AG08395 (cell line): ENCODE measurements at places on chromosomes 1 and 21.

DNA sequence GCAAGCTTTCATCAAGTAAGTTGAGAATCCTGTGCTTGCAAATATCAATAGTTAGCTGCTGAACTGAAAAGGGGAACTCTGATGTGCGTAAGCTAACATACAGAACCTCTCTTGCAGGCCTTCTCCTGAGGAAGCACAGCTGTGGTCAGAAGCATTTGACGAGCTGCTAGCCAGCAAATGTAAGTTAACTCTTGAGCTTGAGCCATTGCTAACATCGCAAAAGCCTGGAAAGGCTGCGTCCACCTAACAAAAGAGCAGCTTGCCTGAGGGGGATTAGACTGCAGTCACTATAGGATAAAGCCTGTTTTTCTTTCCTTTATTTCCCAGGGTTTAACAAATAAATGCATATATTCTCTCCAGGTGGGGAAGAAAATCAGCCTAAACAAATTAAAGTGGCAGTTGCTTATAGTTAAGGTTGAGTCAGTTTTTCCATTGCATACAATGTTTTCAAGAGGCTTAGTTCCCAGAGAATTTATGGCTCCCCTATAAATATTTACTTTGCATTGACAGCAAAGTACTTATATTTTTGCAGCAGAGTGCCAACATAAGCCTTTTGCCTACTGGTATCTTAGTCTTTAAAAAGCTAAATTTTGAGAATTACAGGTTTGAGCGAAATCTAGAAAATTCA is 1.5 kb downstream of the RGS2 start:
- DNase-seq = no peak

DNA sequence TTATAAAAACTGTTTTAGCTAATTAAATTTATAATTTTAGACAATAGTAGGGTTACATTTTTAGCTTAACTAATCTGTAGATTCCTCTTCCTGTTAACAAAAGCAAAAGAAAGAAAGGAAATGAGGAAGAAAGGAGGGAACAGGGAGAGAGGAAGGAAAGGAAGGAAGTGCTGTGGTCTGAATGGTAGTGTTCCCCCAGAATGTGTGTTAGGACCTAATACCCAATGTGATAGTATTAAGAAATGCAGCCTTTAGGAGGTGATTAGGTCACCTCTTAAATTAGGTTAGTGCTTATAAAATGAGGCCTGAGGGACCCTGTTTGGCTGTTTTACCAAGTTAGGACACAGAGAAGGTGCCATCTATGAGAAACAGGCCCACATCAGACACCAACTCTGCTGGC is 136.9 kb upstream of the SAMSN1 start:
- no peak for DNase-seq

- DNase-seq = no peak
Observed at GRCh38 chr1:169529068-169529642, 43.4 kb upstream of the SLC19A2 start.

DNA sequence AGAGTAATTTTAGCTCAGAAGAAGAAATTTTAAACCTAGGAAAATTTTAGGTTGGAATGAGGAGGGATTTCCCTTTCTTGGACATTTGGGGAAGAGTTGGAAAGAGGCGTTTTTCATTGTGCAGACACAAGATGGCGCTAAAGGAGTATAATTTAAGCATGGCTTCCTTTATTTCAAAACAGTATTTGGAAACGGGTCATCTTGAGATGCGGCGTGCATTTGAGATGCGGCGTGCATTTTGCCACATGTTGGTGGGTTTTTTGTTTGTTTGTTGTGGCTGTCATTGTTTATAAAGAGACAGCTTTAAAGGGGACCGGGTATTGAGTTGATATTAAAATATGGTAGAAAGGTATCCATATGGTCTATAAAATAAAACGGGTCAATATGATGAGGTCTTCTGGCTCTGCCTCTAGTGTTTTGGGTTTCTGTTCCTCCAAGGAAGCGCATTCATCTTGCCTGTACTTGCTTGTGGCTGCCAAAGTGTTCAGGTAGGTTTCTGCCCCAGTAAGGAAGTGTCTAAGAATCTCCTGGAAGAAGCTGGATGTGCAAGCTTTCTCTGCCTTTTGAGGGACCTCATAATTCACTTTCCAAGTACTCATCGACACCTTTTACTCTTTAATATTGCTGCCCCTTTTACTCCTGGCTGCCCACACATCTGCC is 210.3 kb downstream of the SLC35F3 start:
- DNase-seq = peak; percentile 49

- no peak for DNase-seq
Observed at GRCh38 chr21:31558189-31558961, 101.1 kb upstream of the SOD1 start.

DNA sequence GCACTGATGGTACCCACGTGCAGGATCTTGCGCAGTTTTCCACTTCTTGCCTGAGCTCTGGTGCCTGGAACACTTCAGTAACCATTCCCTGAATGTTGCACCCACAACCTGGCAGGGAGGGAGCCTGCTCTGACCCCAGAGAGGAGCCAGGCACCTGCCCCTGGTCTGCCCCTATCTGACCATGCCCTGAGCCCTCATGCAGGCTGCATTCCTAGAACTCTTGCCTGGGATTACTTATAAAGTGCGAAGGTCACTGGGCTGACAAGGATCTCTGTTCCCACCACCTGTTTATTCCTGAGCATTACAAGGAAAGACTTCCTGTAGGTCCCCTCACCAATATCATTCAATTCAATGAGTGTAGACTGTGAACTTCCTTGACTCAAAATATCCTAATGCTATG is 191.9 kb upstream of the FMN2 start:
- DNase-seq = no peak

DNA sequence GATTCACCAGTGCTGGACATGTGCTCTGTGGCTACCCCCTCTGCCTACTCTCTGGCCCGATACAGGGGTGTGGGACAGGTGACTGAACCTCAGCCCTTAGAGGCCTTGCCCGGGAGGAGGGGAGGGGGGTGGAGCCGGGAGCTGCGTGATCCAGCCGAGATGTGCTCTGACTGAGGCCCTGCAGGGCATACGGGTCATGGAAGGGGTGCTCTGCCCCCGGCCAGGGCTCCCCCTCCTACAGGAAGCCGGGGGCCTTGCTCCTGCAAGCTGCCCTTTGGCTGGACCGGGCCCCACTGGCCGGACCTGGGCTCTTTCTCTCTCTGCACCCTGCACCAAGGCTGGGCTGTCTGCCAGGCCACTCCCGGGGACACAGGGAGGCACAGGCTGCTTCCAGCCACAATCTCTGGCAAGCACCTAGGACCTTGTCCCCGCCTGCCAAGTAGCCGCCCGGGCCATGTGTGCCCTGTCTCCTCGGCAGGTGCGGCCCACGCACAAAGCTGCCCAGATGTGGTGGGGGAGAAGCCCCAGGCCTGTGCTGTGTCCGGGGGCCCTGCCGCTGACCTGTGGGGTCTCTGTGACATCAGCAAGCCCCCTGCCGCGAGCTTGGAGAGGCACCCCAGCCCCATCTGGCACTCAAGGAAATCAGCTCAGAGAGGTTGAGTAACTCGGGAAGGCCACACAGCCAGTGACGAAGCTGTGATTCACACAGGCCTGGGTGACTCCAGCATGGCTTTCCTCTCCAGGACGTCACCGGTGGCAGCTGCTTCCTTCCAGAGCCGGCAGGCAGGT is 1.5 kb downstream of the SCNN1D start:
- DNase-seq = peak; percentile 67

- no peak for DNase-seq
Observed at GRCh38 chr1:235913311-235913710, 46.6 kb upstream of the LYST start.

DNA sequence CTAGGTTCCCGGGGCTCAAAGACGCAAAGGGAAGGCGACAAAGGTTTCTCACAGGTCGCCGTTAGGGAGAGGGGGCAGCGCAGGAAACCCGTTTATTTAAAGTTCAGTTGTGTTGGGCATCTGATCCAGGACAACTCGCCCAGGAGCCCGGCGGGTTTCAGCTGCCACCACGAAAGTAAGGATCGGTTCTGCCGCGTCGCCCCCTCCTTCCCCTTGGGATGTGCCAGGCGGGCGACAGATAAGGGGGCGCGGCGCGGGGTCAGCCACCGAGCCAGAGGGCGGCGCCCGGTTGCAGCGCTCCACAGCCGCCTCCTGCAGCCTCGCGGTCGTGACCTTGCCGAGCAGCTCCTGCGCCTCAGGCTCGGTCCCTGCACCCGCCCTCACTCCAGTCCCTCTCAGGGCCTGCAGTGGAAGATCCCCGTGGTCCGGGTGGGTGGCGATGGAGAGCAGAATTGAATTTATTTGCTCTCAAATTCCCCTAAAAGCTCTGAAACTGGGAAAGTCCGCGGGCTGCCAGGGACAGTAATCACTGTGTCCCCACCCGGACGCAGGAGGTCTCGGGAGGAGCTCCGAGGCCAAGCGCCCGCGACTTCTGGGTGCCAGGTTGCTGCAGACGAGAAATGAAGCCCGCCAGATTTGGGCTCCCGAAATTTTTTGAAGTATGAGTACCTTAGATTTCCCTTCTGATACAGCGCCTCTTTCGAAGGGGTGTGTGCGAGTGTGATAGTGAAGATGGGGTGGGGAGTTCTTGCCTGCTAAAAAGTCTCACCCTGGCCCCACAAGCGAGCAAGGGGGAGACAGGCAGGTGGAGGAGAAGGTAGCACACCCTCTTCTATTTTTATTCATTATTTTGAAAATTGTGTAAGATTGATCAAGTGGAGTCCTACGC is 28.4 kb upstream of the NFIA start:
- DNase-seq = no peak

GRCh38 chr21:42463861-42464515 is 32.0 kb downstream of the RSPH1 start:
- DNase-seq = peak; percentile 20

DNA sequence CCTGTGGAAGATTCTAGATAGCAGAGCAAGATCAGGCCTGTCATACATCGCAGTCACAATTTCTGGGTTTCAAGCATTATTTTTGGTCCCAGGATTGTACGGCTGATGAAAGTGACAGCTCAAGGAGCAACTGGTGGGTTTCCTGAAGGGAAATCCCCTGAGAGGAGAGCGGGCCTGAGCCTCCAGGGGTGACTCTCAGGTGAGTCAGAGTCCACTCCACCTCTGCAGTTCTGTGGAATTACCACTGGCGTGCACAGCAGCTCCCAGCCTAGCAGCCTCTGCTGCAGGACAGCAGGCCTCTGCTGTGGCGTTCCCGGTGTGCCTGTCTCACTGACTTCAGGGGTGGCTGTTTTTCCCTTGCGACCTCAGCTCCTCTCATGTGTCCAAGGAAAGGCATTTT is 24.4 kb downstream of the SLC66A1 start:
- no peak for DNase-seq

DNA sequence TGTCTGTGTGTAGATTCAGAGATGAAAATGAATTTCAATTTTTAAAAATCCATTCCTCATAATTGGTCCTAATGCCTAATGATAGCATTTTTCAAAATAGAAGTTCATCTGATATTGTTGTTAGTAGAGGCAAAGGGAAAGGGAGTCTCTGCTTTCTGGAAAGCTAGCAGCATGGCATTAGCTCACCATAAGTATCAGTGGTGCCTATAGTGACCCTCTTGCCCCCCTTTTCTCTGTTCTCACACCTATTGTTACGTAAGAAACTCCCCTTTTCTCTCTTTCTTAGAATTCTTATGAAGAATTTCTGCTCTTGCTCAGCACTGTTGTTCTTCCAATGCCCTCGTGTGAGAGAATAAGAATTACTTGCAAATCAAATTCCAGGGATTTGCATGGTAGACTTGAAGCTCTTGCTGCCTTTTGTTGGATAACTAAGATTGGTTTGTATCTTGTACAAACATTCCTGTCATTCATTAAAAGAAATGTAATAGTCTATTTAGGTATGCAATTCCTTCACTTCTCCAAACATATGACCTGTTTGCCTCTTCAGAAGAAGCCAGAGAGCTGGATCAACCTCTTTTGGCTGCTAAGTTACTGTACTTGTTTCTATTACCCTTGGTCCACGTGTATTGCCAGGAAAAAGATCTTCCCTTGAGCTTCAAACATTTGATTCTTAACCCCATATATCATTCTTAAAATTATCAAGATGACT is 69.2 kb upstream of the MAGI3 start:
- DNase-seq = no peak

GRCh38 chr1:84289169-84289785 is 12.2 kb upstream of the SAMD13 start:
- no peak for DNase-seq

DNA sequence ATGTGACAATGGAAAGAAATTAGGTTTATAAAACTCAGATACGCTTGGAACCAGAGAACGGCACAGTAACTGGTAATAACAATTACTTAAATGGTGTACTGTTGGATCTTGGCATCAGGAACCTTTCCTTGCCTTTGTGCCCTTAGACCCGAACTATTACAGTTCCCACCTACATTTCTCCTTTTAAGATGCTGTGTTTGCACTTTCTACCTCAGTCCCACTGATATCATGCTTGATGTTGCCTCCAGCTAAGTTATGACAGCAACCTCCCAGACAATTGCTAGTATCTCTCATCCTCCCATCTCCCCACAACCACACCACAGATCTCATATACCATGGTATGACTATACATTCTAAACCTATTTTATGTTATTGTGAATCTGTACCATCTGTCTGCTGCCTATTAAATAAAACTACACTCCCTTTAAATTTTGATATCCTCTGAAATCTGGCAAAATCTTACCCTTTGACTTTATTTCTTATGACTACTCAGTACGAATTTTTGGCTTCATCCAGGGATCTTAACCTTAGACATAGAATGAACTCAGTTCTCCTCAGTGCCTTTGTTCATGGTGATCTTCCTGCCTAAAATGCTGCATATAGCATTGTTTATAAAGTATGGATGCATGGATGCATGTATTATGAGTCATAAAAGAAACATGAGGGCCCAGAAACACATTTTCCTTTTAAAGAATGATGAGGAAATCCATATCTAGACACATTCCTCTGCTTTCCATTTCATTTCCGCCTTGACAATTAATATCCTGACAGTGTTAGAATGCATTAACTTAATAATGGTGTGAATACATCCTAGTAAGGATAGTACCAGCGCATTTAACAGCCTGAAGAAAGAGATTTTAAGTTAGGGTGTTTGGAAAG is 64.1 kb downstream of the LRRC8D start:
- DNase-seq = no peak

DNA sequence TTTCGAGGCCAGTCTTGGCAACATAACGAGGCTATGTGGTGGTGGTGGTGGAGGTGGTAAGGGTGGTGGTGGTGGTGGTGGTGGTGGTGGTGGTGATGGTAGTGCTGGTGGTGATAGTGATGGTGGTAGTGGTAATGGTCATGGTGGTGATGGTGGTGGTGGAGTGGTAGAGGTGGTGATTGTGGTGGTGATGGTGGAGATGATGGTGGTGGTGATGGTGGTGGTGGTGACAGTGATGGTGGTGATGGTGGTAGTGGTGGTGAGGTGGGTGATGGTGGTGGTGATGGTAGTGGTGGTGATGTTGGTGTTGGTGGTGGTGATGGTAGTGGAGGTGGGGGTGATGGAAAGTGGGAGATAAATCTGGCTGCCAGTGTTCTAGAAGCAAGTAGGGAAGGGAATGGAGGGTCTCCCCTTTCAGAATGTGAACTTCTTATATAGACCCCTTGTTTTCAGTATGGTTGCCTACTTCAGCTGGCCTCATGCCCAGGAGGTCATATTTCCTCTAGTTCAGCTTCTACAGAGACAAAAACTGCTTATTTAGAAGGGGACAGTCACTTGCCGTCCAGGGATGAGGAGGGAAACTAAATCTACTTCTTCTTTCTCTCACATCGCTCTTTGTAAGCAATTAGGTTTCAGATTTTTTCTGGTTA is 27.5 kb downstream of the SH3BGR start:
- DNase-seq = no peak
